ENCODE measurements at places on chromosomes 2 and 18.

GRCh38 chr18:62436636-62437234, 86.1 kb upstream of the ZCCHC2 start:
- no peak for DNase-seq

DNA sequence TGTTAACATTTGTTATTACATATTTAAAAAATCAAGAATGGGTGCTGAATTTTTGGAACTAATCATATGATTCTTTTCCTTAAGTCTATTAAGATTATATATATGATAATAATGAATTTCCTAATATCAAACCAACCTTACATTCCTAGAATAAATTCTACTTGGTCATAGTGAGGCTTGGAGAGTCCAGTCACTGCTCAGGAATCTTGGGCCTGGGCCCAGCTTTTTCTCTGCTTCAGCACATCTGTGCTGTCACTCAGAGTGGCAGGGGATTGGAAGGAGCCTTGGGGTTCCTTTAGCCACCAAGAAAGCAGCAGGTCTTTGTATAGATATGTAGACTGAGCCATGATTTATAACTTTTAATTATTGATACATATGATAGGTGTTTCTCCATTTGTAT, 19.9 kb upstream of the ZAP70 start:
- no peak for DNase-seq

- DNase-seq: no peak
Observed at GRCh38 chr2:181884601-181885000, 6.9 kb upstream of the ITPRID2 start.

- DNase-seq: no peak
Observed at GRCh38 chr2:117723888-117724434, 90.5 kb upstream of the DDX18 start.

- no peak for DNase-seq
Observed at GRCh38 chr2:39682066-39682692, 16.5 kb downstream of the TMEM178A start.

- DNase-seq: no peak
Observed at GRCh38 chr2:25109822-25110221, 58.6 kb downstream of the POMC start.

DNA sequence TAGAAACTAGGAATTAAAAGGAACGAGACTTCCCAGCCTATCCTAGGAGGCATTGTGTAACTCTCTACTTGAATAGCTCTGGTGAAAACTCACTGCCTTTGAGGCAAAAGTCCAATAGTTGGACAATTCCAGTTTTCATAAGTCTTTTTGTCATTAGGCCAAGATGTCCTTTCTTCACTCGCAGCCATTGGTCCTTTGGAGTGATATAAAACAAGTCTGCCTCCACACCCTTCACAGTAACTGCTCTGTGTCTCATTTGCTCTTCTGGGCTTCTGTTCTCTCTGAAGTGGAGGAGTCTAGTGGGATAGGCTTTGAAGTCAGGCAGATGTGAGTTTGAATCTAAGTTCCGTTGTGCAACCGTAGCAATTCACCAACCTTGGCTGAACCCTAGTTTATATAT, 28.2 kb downstream of the ANTXR1 start:
- DNase-seq: no peak

DNA sequence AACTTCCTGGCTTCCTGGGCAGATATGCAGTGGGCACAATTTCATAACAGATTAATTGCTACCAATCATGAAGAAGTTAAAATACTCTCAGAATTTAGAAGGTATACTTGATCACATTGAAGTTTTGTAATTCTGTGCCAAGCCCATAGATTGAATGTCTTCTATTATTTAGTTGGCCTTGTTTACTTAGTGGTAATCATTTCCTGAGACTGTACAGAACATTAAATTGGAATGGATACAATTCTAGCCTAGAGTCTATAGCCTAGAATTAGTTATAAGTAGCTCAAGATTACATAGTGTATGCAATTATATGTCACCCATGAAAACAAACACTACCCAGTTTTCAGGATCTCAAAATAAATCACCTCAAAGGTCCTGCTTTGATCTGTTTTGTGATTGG, 615.8 kb downstream of the XIRP2 start:
- no peak for DNase-seq

- no peak for DNase-seq
Observed at GRCh38 chr18:78367996-78368395, 611.6 kb upstream of the SALL3 start.

GRCh38 chr2:224893848-224894247, 148.4 kb downstream of the DOCK10 start:
- no peak for DNase-seq

GRCh38 chr2:24930768-24931167, 10.7 kb upstream of the ADCY3 start:
- no peak for DNase-seq

GRCh38 chr2:147449323-147449991, 395.4 kb upstream of the ACVR2A start:
- DNase-seq: peak; percentile 5

DNA sequence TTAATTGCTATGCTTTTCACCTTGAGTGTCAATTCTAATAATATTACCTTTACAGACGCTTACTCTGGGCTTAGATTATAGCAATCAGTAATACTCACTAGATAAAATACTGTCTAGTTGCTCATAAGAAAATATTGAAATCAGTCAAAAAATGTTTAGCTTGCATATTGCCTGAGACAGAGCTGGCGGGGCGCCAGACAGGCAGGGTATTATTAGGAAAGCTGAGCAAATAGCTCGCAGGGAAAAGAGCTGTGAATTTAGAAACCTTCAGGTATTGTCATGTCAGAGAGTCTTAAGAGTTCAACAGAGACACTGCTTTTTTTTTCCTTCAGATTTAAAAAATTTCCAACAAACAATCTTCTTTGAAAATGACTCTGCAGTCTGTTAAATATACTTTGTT, 118.4 kb downstream of the MEIS1 start:
- DNase-seq: no peak

DNA sequence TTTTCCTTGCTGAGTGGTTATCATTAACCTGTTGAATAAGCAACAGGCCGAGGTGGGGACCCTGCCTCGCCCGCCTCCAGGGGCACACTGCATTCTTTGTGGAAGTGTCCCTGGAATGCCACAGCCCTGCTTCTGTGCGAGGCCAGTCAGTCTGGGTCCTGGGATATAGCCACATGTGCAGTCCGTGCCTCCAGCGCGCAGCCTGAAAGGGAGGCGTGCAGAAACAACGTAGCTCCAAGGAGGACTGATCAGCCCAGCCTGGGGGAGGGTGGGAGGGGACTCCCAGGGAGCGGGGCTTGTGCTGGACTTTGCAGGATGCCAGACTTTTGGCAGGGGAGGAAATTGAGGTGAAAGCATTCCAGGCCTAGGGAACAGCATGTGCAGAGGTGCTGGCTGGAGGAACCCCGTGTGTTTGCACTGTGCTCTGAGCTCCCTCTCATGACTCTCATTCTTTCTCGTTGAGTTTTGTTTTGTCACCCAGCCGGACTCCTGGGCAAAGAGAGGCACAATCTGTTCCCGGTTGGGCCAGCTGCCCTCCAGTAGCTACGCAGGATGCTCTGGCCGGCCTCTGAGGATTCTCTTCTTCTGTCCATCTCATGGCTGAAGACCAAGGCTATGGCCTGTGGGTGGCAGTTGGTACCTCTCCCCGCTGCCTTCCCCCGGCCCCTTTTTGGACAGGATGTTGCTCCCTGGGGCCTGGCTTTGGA, 39.7 kb downstream of the HPCAL1 start:
- DNase-seq: no peak

DNA sequence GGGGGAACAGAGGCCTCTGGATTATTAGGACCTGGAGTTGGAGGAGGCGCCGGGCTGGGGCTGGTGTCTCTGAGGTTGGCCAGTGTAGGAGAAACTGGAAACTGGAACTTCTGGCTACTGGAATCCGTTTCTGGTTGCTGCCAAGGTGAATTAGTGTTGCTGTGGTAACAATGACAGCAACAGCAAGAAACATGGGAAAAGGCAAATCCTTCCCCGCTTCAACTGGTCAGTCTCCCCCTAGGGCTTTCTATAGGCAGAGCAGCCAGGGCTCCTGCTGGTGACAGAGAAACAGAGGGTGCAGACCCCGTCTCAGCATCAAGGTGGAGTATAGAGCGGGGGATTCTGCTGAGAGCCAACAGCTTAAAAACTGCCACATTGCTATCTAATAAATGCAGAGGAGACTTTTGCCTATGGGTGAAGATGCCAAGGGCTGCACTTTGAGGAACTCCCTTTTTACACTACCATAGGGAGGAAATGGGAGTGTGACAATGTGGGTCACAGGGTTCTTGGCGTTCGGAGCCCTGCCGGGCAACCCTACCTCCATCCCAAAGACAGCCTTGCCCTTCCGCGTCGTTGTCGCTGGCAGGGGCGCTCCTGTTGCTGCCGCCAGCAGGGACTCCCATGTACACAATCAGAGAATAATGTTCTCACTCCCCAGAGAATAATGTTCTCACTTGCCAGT, 81.4 kb upstream of the CABLES1 start:
- no peak for DNase-seq

GRCh38 chr2:143948710-143949109, 571.2 kb downstream of the ZEB2 start:
- DNase-seq: no peak

DNA sequence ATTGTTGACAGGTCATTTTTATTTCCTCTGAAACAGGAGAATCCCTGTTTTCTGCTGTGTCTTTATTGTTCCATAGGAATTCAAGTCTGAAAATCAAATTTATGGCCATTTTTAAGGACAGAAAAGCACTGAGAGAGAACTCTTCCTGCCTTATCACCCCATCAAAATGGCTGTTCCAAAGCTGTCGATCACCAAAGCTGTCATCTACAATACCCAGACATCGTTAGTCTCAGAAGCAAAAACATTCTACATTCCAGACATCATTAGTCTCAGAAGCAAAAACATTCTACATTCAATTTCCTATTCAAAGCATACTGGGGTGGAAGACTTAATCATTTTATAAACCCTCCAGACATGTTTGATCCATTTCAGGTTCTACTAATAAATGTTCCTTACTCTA, 44.4 kb downstream of the SCRN3 start:
- DNase-seq: no peak

DNA sequence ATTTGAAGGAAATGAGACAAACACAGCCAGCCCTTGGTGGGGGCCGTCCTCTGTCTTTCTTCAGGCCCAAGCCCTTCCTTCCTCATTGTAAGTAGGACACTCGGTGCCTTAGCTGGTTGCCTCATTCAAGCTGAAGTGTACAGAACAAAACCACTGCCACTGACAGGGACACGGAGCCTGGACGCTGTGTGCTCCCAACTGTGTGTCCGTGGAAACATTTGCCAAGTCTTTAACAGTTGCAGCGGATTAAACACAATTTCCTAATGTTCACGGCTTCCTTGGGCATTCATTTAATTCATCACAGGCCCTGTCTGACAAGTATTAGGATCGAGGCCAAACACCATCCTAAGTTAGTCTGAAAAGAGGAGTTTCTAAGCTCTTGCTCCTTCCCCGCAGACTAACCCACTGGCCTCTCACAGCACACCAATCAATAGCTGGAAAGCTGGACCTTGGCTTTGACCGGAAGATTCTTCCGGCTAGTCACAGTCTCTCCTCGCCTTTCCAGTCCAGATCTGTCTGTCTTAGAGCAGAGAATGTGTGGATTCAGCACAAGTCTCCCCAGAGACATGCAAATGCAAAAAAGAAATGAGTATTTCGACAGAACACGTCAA, 68.7 kb upstream of the ACSL3 start:
- no peak for DNase-seq

DNA sequence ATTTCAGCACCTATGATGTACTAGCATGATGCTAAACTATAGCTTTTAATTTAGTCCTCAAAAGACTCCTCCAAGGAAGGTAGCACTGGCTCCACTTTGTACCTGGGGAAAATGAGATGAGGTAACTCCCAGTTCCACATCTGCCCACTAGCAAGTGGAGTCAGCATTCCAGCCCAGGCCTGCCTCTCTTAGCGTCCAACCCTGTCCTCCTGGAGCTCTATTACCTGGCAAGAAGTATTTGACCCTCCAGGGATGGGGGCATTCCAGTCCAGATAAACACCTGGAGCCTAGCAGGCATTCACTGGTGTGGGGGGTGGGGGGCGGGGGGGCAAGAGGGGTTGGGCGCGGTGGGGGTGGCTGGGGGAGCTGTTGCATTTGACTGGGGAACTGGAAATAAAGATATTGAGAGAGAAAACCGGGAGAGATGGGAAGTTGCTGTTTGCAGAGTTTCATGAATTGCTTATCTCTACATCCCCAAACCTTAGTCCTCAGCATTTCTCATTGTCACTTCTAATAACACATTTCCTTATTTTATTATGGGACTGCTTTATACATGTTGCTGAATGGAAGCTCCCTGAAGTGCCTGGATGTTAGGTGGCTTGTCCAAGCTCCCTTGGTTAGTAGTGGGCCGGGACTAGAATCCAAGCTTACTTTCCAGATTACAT, 22.0 kb upstream of the FZD5 start:
- no peak for DNase-seq

GRCh38 chr2:238848976-238849853, 1.3 kb downstream of the TWIST2 start:
- DNase-seq: no peak

GRCh38 chr2:29455200-29455860, 340.1 kb downstream of the CLIP4 start:
- no peak for DNase-seq

DNA sequence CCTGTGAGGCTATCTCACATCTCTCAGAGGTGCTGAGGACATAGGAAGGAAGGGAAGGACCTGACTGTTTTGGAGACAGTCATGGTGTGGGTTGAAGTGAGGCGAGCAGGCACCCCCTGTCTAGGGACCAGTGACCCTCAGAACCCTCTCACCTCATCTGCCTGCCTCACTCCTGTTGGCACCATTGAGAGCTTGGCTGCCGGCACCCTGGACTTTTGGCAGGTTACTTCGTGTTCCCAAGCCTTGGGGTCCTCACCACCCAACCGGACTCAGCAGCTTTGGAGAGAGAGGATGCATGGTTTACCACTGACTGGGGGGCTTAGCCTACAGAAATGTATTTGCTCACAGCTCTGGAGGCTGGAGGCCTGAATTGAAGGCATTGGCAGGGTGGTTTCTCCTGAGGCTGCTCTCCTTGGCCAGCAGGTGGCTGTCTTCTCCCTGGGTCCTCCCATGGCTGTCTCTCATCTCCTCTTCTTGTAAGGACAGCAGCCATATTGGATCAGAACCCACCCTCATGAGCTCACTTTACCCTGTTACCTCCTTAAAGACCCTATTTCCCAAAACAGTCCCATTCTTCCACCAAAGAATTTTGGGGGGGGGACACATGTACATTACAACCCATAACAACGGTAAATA, 142.0 kb downstream of the TSN start:
- peak; percentile 56 for DNase-seq

GRCh38 chr2:228401065-228401912, 219.8 kb upstream of the SPHKAP start:
- DNase-seq: peak; percentile 15

- no peak for DNase-seq
Observed at GRCh38 chr18:79917169-79917852, 34.1 kb downstream of the SLC66A2 start.

DNA sequence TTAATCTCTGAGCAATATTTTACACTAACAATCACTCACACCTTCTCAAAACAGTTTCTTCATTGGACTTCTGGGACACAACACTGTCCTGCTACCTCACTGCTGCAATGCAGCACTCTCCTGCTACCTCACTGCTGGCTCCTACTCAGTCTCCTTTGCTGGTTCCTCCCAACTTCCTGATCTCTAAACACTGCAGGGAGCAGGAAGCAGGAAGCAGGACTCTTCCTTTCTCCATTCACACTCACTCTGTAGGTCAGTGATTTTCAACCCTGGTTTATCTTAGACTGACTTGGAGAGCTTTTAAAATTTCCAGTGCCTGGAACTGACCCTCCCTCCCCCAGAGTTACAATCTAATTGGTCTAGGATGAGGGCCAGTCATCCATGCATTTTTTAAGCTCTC, 243.4 kb upstream of the RBBP8 start:
- no peak for DNase-seq

GRCh38 chr18:76518123-76518859, 23.2 kb upstream of the ZNF516 start:
- no peak for DNase-seq

All from Jurkat, Clone E6-1 (cell line).